ENCODE measurements at places on chromosomes 2 and 18.

DNA sequence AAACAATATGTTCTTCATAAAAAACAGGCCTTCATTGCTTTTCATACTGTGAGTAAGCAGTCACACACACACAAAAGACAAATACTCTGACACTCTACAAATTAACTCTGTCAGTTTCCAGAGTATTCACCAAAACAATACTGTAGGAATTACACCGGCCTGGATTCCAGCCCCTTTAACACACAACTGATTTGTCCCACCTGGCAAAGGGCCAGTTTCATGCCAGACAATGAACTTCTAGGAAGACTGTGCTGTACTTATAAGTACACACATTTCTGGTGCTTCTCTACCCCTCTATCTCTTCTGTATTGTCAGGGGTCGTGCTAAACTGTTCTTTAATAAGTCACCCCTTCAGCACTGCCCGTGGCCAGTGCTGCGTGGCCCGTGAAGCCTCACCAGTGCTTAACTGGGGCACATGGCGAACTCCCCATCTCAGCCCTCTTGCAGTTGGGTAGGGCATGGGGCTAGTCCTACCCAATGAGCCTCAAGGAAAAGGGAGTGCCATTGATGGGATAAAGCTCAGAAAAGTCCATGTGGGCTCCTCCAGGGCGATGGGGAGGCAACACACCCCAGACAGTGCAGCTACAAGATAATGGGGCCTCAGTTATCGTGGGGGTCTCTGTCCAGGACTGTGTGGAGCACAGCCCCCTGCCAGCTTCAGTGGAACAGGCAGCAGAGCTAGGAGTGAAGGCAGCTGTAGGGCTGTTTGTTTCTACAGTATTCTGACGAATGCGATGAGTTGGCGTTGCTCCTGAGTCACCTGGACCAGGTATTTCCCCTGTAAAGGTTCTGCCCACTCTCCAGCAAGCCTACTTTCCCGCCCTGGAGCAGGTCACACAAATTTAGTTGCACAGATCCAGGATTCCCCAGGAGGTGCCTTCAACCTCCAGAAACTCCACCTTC is 99.0 kb downstream of the SP3 start:
- DNase-seq = no peak

- no peak for DNase-seq
These were observed 128.7 kb downstream of the NFATC1 start for GRCh38 chr18:79524181-79525078.

GRCh38 chr2:220999356-220999755 is 572.7 kb downstream of the EPHA4 start:
- DNase-seq = no peak

- DNase-seq = no peak
These were observed 4.1 kb upstream of the CD8A start for GRCh38 chr2:86794861-86795260.

- DNase-seq = no peak
These were observed 101.6 kb upstream of the TTN start for GRCh38 chr2:178908810-178909209.

DNA sequence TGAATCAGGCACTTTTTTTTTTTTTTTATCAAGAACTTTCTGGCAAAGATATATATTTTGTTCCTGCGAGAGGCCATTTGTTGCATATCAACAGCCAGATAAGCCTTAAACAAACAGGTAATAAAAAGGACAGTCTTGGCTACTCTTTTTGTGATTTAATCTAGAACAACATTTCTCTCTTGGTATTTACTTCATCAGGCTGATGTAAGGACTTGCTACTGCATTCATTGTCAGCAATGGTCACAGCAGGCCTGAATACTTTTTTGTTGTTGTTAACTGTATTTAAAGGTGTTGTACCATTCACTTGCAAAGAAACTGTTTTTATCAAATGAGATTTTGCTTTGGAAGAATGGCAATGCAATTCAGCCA is 683.8 kb downstream of the IRS1 start:
- no peak for DNase-seq

GRCh38 chr2:160836755-160837154 is 323.5 kb upstream of the TANK start:
- DNase-seq = no peak

- no peak for DNase-seq
These were observed 479.3 kb downstream of the PTPRM start for GRCh38 chr18:8046441-8046840.

DNA sequence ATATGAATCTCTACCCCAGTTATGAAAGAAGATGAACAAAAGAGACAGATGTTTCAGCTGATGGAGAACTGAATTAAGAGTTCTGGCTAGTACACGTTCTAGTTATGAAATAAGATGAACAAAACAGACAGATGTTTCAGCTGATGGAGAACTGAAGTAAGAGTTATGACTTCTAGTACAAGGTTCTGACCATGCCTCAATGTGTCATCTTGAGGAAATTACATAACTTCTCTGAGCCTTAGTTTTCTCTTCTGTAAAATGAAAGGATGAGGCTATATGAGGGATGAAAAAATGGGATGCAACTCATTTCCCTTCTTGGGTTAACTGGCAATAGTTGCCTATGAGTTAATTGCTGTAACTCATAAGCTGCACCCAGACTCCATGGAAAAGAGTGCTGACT is 92.9 kb upstream of the WDR75 start:
- DNase-seq = no peak

DNA sequence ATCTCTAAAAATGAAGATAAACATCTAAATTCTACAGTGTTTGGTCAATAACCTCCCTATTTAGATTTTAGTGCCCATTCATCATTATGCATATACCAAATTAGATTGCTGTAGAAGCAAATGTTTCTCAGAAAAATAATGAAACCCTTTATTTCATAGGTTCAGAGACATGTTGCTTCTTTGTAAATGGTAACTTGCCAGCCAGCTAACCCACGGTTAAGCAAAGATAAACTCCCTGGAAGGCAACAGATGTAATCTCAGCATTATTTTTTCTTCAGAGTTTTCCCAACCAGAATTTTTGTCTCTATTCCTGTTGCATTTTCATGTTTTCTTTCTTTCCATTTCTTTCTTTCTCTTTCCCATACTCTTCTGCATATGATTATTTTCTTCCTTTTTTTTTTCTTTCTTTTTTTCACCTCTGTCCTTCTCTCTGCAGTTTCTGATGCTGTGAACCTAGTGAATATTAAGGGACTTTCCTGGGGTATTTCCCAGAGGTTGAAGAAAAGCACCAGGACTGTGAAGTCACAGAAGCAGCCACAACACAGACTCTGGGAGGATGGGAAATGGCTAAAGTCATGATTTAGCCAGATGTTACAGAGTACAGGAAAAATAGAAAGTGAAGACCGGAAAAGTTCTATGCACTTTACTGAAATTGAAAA is 50.0 kb upstream of the DSG1 start:
- DNase-seq = no peak

GRCh38 chr2:170098626-170099312 is 79.2 kb upstream of the MYO3B start:
- DNase-seq = no peak

GRCh38 chr2:17752892-17753802 is 463 bp downstream of the SMC6 start:
- peak; percentile 56 for DNase-seq
